ENCODE measurements at places on chromosomes 16 and 17.

DNA sequence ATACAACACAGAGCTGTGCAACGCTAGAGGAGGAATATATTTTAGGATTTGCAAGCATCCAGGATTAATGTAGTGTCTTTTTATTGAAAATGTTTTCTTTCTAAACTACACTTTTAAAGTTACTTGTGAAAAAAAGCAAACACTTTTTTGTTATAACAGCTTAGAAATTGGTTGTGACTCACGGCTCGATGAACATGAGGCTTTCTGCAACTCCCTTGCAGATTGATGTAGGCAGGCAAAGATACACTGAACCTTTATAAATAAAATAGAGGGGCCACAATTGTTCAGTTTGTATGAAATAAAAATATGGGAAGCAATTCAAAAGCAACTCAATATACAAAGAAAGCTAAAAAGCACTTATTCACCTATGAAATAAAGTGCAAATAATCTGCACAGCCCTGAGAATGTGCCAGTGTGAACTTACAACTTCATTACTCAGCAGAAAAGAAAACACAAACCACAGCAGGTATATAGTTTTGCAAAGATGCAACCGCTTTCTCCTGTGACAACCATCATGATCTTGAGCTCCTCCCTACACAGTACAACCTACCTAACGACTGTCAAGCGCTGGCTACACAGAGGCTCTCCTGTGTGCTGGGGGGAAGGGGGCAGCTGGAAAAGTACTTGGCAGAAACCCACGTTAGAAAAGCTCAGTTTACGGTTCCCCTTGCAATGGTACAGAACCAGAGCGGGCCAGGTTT is 948 bp downstream of the LUC7L start:
- DNase-seq: no peak

GRCh38 chr16:27474921-27475320 is 72.9 kb downstream of the IL21R start:
- DNase-seq: no peak

DNA sequence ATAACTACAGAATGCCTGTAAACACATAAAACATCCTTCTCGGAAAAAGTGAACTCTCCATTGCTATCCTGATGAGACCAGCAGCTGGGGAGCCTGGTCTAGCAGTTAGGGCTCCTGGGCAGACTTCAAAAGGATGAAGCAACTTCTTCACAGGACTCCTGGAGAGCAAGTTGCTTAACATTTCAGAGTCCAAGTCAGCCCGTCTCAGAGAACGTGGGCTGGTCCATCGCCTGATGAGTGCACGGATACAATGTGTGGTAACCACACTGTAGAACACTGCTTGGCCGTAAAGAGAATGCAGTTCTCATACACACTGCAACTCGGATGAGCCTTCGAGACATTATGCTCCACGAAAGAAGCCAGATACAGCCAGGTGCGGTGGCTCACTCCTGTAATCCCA is 52.7 kb downstream of the TMEM235 start:
- no peak for DNase-seq

DNA sequence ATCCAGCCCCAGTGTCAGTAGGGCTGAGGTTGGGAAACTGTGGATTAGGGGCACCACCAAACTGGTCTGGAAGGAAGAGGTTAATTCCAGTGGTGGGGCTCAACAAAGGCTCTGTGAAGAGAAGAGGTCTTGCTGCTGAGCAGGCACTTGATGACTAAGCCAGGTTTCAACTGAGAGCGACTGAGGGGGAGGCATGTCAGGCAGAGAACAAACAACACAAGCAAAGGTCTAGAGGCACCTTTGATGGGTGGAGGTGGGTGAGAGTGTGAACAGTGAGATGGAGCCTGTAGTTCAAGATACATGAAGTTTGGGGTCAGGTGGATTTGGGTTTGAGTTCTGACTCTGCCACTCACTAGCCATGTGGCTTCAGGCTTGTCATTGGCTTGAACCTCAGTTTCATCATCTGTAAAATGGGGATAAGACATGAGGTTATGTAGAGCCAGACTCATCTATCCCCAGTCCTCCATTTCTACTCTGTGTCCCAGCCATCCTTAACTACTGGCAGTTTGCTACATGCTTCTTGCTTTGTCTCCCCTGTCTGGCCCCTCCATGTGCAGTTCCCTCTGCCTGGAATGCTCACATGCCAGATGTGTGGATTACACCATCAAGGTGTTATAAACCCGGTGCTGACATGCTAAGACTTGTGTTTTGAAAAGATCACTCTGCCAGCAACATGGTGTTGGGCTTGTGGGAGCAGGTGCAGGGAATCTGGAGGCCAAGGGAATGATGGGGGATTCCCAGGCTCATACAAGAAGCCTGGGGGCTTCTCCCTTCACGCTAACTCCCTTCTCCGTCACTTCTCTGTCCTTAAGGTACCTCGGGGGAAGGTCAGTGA is 3.0 kb upstream of the RMI2 start:
- DNase-seq: no peak

GRCh38 chr16:2238838-2239675 is 2.8 kb downstream of the DNASE1L2 start:
- DNase-seq: no peak

DNA sequence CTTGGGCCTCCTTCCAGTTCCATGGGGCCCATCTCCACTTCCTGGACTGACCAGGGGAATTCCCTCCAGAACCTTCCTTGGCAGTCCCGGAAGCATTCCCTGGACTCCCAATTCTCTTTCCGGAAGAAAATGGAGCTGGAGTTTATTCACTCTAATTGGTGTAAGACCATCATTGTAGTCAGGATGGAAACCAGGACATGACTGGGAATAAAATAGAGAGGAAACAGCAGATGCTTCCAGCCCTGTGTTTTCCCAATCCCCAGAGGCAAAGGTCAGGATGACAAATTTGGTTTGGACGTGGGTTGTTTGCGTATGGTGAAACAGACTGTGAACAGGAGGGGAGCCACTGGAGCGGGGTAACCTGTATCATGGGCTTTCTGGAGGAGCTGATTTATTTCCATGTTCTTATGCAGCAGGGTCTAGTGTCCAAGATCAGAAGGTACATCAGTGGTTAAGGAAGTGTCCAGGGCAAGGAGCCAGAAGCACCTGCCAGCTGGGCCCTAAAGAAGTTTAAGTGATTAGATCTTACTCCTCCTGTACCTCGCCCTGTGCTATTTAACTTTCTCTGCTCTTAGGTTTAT is 8.5 kb upstream of the LONP2 start:
- no peak for DNase-seq

DNA sequence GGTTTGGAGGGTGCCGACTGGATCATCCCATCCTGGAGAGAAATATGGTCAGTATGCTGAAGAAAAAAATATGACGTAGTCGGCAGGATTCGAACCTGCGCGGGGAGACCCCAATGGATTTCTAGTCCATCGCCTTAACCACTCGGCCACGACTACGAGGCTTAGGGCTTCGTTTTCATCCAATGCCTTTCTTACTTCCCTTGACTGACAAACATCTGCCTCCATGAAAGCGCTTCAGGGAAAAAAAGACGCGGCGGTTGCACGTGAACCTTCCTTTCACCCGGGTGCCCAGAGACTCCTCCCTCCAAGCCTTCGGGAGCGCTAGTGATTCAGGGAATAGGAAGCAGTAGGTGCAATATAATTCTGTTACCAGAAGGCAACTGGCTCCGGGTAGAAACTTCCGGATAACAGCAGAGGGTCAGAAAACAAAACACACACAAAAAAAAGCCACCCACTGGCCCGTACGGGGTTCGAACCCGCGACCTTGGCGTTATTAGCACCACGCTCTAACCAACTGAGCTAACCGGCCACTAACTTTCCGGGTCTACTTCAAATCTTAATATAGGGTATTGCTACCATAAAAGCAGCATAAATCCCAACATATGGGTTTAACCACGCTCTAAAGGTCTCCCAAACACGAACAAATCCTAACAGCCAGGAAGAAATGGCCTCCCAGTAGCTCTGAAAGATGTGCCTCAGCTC is 16.3 kb upstream of the AURKB start:
- no peak for DNase-seq

- no peak for DNase-seq
Measured at GRCh38 chr16:87425941-87426340, 33.8 kb downstream of the MAP1LC3B start.

DNA sequence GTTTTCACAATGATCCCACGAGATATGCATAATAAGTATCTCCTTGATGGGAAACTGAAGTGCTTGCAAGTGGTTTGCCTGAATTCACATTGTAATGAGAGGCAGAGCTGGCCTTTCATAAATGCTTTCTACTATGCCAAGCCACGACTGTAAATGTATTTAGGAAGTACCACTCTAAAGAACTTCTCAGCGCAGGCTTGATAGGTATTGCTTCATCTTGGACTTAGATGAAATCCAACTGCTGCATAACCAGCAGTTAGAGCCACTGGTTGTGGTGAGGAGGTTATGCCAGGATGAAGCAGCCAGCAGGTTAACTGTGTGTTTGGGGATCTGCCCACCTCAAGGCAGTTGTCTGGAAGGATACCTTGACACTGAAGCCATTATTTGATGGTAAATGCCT is 26.8 kb downstream of the MARCHF10 start:
- no peak for DNase-seq

DNA sequence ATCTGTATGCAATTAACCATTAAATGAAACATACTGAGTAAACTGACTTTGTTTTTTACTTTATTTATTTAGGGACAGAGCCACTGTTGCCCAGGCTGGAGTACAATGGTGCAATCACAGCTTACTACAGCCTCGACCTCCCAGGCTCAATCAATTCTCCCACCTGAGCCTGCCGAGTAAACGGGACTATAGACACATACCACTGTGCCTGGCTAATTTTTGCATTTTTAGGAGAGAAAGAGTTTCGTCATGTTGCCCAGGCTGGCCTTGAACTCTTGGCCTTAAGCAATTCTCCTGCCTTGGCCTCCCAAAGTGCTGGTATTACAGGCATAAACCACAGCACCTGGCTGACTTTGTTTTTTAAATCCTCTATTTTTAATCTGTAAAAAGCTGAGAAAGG is 42.6 kb downstream of the ANKFY1 start:
- no peak for DNase-seq

- no peak for DNase-seq
Measured at GRCh38 chr16:86383488-86384262, 126.7 kb upstream of the FOXF1 start.

GRCh38 chr17:33986566-33986965 is 268.5 kb upstream of the CCL2 start:
- no peak for DNase-seq

GRCh38 chr16:630815-631405 is at the start of gene WFIKKN1:
WFIKKN1 (plus strand) TSS chr16:630985; CDS start chr16:631254, 269 bp downstream.
- DNase-seq: no peak

DNA sequence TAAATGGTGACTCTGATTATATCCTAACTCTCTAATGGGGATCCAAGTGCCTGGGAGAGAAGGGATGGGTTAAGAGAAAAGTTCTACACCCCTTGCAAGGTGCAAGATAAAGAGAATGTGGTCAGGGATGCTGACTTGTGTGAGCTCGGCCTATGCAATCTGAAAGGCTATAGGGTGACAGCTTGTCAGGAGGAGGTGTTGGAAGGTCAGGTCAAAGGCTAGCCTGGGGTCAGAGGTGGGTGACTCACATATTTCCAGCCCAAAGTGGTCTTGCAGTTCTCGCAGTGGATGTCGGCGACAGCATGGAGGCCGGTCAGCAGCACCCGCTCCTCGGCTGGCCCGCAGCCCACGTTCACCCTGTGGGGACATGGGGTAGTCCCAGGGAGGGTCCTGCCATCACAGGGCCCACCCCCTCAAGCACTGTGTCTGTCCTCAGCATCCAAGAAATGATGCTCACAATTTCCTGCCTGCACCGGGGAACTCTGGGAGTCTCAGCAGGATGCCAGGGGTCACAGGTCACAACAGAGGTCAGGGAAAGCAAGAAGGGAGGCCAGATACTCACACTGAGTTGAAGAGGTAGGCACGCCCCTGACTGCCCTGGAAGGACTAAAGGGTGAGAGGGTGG is 1.4 kb downstream of the YPEL3 start:
- DNase-seq: no peak

- no peak for DNase-seq
Measured at GRCh38 chr17:17921192-17922069, 50.8 kb downstream of the TOM1L2 start.

GRCh38 chr16:65944361-65944760 is 422.1 kb upstream of the CDH5 start:
- DNase-seq: no peak

DNA sequence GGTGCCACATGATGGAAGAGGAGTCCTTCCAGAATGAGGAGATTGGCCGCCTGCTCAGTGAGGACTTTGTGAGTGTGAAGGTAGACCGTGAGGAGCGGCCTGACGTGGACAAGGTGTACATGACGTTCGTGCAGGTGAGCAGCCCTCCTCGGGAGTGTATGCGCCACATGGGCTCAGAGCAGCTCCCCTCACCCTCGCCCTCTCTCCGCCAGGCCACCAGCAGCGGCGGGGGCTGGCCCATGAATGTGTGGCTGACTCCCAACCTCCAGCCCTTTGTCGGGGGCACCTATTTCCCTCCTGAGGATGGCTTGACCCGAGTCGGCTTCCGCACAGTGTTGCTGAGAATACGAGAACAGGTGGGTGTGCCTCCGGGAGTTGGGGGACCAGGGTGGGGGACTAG is 1.9 kb downstream of the SPATA20 start:
- DNase-seq: no peak

- DNase-seq: no peak
Measured at GRCh38 chr17:15267996-15268395, 2.9 kb upstream of the PMP22 start.

GRCh38 chr16:4372578-4373355 is 1.1 kb downstream of the VASN start:
- no peak for DNase-seq

GRCh38 chr16:23959072-23959751 is 123.4 kb downstream of the PRKCB start:
- DNase-seq: no peak

- no peak for DNase-seq
Measured at GRCh38 chr16:11140466-11140865, 115.5 kb downstream of the SOCS1 start.

DNA sequence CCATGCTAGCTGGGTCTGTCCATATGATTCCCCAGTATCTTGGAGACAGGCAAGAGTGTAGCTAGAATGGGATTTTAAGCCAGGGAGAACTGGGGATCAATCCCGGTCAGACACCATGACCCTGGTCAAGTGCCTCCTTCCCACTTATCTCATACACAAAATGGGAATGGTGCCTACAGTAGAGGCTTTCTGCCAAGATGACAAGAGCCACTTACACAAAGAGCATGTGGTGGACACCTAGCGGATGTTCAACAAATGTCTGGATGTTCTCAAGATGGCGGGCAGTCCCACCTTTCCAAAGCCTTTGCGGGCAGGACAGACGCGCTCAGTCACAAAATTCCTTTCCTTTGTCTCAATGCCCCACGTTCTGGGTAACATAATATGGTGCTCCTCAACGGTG is 57.3 kb downstream of the MAF start:
- DNase-seq: no peak

DNA sequence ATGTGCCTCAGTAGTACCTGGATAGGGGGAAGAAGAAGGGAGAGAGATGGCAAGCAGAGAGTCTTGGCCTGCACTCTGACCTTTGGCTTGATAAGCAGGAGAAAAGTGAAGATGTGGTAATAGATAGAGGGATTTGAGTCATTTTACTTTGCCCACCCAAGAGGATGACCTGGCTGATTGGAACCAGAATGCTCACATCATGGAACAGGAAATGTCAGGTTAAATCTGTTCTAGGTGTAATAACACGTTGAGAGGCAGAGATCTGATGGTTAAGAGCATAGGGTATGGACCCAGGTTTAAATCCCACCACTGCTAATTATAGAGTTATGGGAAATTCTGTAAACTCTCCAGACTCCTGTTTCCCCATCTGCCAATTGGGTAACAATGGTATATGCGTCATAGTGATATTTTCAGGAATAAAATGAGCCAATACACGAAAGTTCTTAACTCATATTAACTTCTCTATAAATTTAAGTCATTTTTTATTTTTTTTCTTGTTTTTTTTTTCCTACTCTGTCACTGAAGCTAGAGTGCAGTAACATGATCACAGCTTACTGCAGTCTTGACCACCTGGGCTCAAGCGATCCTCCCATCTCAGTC is 8.1 kb upstream of the CCL18 start:
- DNase-seq: no peak
